H7 (cell line): ENCODE measurements at places on chromosomes 13 and 19.

DNA sequence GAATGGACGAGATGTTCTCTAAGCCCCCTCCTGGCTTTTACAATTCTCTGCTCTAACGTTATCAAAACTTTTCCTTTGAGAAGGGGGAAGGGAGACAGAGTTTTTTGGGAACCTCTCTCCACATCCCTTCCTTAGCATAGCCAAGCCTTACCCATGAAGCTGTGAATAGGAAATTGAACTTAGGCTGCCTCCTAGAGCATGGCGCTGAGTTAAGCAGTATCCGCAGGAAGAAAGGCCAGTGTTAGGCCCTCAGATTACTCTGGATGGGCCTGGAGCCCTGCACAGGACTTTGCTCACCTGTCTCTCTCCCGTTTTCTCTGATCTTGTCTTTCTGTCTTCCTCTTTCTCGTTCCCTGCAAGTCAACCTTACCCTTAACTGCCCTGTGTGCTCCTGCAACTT lies 39.6 kb downstream of the CYP2B6 start:
- DNase-seq: peak; percentile 57

DNA sequence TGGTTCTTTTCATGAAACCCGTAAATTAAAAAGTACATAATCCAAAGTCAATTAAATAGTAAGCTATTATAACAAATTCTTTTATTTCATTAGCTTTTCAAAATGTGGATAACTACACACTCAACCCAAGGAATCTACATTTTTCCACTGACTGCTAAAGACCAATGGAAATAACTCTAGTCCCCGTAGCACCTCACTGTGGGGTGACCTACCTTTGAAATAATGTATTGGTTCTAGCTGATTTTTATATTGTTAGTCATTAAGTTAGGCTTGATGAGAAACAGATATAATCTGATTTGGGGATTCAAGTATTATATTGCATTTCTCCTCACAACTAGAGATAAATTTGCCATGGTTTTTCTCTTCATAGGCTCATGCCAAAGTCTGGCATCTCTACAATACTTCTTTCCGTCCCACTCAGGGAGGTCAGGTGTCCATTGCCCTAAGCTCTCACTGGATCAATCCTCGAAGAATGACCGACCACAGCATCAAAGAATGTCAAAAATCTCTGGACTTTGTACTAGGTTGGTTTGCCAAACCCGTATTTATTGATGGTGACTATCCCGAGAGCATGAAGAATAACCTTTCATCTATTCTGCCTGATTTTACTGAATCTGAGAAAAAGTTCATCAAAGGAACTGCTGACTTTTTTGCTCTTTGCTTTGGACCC lies 37.3 kb downstream of the KL start:
- no peak for DNase-seq

DNA sequence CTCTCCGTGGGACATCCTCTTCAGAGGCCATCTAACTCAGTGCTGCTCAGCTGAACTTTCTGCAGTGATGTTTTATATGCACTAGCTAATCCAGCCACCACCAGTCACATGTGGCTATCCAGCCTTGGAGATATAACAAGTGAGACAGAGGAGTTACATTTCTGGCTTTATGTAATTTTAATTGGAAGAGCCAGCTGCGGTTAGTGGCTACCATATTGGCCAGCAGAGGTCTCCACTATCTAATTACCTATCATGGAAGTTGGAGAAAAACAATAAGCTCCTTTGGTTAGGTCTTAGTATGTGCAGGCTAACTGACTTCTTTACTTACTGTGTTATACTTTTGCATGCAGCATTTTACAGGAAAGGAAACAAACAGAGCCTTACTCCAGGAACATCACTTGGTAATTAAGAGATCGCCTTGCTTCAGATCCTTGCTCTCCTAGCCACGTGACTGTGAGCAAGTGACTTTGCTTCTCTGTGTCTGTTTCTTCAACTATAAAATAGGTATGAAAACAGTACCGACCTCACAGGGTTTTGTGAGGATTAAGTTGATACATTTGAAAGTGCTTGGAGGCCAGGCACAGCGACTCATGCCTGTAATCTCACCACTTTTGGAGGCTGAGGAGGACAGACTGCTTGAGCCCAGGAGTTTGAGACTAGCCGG lies 1.6 kb upstream of the KLK10 start:
- DNase-seq: peak; percentile 74

GRCh38 chr19:9406798-9407352 lies 28.5 kb downstream of the ZNF266 start:
- peak; percentile 13 for DNase-seq

DNA sequence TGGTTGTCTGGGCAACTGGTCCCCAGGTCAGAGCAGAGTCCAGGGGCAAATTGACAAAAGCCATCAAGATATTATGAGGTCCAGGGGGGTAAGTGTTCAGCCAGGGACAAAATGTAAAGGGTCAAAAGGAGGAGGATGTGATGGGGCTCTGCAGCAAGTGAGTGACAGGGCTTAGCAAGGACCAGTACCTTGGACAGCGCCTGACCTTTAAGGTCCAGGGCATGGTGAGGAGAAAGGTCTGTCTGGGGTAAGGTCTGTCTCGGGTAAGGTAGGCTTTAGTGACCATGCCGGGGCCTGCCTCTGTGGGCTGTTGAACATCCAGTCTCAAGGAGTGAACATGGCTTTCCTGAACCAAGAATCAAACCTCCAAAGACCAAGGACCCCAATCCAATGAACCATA lies 6.3 kb upstream of the ZNF358 start:
- peak; percentile 30 for DNase-seq

- peak; percentile 94 for DNase-seq
Observed at GRCh38 chr19:10112895-10113591, 1.6 kb downstream of the P2RY11 start.

DNA sequence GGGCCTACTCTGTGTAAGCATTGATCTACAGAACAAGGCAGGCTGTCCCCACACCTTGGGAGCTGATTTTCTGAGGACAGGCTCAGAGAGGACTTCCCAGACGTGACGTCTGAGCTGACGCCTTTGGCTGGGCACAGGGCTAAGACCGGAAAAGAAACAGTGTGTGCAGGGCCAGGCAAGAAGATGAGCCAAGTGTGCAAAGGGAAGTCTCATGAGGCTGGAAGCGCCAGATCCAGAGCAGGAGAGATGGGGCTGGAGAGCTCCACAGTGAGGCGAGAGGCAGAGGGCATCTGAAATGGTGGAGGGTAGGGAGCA lies 12.7 kb downstream of the IGLON5 start:
- DNase-seq: no peak

GRCh38 chr13:75010941-75011340 lies 471.0 kb downstream of the TBC1D4 start:
- no peak for DNase-seq

- peak; percentile 79 for DNase-seq
Observed at GRCh38 chr13:30832845-30833332, 73.2 kb upstream of the MEDAG start.

GRCh38 chr13:100695509-100695773 lies 20.8 kb upstream of the TMTC4 start:
- no peak for DNase-seq

- no peak for DNase-seq
Observed at GRCh38 chr19:57002710-57003109, 117.1 kb upstream of the USP29 start.

DNA sequence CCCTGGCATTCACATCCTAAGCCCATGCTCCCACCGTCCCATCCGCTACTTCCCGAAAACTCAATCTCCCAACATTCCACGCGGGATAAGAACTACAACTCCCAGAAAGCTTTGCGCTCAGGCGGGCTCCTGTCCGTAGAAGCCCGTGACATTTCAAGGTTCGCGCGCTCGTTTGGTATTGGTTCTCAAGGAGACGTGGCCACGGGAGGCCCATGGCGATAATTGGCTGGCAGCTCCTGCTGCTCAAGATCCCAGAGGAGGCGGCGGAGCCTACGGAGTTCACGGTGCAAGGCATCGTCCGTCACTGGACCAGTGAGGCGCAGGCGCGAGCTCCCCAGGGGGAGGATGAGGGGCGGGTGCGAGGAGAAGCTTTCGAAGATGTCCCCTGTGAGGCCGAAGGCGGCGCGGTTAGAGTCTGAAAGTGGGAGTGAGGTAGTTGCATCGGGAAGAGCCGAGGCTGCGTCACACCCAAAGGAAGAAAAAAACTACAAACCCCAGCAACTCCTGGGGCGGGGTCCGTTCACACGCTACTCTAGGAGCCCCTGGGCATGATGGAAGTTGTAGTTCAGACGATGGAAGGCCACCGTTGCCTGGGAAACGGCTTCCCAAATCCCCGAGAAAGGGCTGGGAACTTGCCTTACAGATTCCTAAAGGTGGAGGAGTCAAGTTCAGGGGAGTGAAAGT lies 1.2 kb upstream of the MAMSTR start:
- peak; percentile 98 for DNase-seq

DNA sequence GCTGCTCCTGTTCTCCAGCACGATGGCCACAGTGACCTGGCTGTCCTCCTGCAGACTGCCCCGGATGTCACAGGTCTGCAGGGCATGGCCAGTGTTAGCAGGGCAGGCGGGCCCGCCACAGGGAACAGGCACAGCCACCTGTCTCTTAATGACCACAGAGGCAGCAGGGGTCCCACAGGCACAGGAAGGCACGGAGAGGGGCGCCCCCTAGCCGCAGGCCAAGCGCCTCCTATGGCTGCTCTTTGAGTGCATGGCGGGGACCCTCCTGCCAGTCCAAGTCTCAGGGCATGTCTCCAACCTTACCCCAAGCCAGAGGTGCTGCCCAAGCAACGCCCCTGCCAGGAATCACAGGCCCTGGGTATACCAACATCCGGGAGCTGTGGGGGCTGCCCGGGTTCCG lies 14.1 kb downstream of the IZUMO4 start:
- DNase-seq: peak; percentile 88

DNA sequence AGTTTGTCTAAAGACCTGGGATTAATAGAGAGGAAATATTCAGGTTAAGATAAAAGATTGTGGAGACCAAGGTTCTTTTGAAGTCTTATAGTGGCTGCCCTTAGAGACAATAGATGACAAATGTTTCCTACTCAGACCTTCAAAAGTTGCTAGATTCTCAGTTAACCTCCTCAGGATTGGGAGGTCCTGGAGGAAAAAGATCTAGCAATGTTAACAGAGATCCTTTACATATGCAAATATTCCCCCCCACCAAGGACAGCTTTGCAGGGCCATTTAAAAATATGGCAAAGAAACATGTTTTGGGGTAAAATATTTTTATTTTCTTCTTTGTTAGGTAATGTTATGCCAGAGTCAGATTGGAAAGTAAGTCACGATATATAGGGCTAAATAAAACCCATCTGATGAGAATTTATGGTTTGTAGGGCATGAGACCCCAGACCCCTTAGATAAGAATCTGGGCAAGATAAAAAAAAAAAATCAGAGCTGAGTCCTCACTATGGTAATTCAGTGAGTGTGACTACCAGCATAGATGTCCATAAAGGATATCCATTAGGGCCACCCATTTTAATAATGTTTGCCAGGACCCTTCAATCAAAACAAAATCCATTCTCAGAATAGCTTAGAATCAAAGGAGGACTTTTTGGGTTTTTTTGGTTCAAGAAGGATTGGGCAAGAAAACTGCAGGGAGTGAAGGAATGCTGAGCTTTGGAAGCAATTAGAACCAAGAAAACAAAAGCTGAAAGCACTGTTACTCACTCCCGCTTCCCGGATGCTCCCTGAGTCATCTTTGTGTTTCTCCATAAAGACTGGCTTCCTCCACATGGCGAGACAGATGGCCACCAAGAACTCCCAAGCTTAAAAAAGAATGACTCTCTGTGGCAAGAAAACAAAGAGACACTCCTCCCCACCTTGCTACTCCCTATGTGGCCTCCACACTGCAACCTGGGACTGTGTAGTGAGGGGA lies 28.2 kb downstream of the VSTM1 start:
- DNase-seq: peak; percentile 70

DNA sequence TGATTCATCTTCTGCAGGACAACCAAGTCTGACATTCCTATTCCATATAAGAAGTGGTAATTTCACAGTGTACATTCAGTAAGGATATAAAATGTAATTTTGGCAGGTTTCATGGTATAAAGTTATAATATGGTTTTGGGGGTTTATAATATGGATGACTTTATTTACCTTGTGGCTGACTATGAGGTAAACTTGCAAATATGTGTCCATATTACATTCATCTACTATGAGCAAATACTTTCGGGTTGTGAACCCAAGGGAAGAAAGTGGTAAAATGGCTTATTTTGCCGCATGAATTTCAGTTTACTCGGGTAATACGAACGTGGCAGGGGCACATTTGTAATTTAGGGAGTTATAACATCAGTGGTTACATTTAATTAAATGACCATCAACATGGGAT lies 86.7 kb upstream of the TNFSF11 start:
- DNase-seq: no peak

DNA sequence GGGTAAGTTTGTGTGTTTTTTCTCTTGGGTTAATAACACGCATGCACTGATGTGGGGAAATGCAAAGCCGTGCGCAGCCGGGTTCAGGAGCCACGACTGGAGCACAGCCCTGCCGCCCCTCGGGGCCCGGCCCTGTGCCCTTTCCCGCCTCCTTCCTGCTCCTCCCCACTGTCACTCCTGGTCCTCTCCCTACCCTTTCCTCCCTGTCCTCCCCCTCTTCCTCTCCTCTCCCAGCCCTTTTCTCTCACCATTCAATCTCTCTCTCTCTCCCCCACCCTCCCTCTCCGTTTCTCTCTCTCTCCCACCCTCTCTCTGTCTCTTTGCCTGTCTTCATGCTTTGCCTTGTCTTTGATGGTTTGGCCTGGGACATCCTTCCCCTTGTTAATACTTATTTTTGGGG lies 27.2 kb downstream of the PLEKHJ1 start:
- DNase-seq: peak; percentile 72

DNA sequence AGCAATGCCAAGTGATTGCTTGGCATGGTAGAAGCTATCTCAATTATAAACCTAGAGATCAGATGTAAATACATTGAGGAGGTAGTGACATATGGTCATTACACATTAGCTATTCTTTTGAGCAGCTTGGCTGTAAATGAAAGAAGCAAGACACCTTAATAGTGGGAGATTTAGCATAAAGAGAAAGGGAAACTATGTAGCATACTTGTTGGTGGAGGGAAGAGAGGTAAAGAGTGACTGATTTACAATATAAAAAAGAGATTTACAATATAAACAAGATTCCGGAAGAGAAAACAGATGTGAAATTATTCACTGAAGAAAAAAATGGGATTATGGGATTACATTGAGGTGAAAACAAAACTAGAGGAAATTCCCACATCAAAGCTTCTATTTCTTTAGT lies 2009.6 kb downstream of the OLFM4 start:
- no peak for DNase-seq

DNA sequence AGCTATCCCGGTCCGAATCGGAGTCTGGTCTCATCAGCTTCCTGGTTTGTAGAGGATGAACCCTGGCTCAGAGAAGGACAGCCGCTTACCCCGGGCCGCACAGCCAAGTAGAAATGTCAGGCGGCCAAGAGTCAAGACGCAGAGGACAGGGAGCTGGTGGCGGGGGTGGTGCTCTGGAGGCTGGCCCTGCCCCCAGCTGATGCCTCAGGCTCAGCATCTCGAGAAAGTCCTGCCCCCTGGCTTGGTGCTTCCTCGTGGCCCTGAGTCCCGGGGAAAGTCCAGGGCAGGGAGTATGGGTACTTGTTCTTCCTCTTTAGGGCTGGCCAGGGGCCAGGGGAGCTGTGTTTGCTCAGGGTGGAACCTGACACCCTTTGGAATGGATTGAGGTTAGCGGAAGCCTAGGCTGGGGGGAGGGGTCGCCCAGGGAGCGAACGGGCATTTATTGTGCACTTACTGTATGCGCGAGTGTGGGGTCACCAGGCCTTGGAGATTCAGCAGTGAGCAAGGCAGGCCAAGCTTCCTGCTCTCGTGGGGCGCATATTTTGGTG lies 2.2 kb downstream of the TJP3 start:
- DNase-seq: peak; percentile 72

- no peak for DNase-seq
Observed at GRCh38 chr13:73556902-73557301, 498.1 kb downstream of the KLF5 start.
